ENCODE measurements at places on chromosomes 1 and 21.

GRCh38 chr21:45982092-45982757 lies 655 bp downstream of the COL6A1 start:
- DNase-seq: no peak

DNA sequence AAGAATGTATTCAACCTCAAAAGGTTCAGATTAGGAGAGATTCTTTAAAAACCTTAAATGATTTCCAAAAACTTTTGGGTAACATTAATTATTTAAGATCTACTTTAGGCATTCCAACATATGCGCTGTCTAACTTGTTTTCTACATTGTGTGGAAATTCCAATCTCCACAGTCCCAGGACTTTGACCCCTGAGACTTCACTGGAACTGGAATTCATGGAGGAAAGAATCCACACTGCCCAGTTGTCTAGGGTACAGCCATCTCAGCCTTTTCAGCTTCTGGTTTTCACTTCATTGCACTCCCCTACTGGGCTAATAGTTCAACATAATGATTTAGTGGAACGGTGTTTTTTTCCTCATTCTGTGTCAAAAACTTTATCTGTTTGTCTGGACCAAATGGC lies 161.5 kb downstream of the IER5 start:
- no peak for DNase-seq

GRCh38 chr1:3850857-3851256 lies 6.2 kb downstream of the CEP104 start:
- DNase-seq: no peak

DNA sequence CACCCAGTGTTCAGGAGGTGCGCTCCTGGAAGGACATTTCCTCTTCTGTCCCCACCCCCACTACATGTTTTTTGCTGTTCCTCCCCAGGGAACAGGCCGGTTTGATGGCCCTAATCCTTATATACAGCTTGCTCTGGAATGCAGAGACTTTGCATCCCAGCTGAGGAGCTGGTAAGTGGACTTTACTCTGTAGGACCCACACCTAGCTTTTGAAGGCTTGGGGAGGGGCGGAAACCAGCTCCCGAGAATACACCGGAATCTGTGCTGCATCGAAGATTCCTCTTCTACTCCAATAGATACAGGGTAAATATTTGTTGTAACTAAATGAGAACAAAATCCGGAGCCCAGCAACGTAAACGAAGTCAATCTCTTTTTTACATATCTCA lies 1.2 kb upstream of the CGN start:
- no peak for DNase-seq

DNA sequence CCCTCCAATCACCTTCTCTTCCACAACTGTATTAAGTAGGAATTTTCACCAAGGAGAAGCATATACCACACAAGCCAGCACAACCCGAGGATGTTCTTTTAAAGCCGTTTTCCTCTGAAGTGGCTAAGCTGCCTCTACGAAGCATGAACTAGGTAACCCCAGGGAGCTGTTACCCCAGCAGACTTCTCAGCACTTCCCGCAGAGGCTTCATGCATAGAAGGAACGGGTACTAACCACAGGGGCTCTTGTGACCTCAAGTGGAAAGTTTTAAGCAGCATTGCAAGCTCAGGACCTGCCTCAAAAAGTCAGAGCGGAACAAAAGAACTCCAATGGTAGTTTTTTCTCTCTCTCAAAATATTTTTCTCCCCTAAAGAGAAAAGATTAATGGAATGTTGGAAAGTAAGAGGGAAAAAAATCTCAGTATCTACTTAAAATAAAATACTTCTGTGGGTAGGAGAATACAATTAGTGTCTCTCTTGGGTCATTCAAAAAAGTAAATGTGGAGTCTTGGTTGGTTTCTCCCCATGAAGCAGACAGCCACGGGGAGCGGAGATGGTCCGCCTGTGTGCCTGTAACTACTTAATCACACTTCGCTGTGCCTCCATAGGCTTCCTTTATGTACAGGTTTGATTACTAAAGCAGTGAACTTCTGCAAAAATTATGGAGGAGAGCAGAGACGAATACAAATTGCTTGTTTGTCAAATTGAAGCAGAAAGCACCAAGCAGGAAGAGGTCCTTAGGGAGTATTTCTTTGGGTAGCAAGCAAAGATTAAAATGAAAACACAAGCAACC lies 40.9 kb downstream of the STX6 start:
- DNase-seq: peak; percentile 22

DNA sequence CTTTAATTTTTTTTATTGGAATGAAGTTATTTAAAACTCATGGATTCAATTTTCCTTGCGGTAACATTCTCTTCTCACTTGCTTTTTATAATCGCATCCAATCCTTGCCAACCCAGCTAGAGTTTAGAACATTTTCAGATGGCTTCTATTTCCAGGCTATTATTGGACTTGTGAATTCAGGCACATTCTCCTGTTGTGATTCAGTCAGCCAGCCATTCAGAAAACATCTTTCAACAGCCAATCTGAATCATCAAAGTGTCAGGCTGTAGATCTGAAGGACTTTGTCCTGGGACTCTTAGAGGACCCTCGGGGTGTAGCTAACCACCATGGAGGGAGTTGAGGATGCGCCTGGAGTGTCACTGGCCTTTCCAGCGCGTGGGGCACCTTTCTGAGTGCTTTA lies 92.4 kb downstream of the PRDM2 start:
- DNase-seq: no peak

GRCh38 chr21:38337793-38338192 lies 81.0 kb downstream of the KCNJ15 start:
- no peak for DNase-seq

- DNase-seq: no peak
Measured at GRCh38 chr1:24363994-24364393, 44.8 kb downstream of the GRHL3 start.

DNA sequence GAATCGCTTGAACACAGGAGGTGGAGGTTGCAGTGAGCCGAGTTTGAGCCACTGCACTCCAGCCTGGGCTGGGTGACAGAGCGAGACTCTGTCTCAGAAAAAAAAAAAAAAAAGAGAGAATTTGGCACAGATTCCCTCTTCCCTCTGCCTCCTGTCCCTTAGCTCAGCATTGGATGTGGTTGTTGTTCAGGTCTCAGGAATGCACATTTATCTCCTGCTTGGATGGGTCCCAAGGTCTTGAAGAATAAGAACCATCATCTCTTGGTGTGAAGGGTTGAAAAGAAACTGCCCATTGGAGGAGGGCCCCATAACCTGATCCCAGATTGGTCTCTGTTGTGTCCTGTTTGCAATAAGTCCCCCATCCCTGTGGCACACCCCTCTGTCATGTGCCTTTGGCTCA lies 34.9 kb downstream of the UBIAD1 start:
- DNase-seq: no peak

GRCh38 chr1:1283821-1284220 lies 3.6 kb downstream of the SCNN1D start:
- DNase-seq: no peak
